ENCODE measurements at places on chromosomes 12 and 14.

DNA sequence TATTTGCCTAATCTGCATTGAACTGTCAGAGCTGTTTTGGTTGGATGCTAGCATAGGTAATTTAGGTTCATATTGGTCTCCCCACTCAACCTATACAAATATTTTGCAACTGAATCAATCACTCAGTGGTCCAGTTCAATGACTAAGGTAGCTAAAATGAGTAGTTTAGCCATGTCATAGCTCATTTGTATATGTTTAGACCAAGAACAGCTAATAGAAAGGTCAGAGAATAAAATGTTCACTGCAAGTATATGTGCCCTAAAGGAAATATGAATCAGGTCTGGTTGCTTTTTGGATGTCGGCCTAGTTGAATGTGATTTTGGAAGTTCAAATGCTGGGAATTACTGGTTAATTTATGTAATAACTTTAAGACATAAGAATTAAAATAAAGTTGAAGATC is 883.9 kb downstream of the LRFN5 start:
- no peak for DNase-seq

DNA sequence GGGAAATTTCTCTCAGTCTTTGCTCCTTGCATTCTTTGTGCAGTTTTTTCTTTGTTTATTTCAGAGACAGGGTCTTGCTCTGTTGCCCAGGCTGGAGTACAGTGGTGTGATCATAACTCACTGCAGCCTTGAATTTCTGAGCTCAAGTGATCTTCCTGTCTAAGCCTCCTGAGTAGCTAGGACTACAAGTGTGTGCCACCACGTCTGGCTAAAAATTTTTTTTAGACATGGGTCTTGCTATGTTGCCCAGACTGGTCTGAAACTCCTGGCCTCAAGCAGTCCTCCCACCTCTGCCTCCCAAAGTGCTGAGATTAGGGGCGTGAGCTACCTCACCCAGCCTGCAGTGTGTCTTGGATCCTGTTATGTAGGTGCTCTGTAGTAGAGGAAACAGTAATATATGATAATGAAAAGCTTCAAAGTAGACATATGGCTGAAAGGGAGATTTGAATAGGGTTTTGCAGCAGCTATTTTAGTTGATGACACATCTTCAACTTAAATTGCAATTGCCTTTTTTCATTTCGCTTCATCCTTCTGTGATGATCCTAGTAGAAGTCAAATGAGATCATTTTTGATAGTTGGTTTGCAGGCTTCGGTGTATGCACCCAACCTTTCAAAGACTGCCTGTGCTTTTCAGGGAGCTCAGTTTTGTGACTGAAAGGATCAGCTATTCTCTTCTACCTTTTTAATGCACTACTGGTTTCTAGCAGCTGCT is 75.4 kb downstream of the FUT8 start:
- no peak for DNase-seq

- DNase-seq: peak; percentile 87
These were observed at the start of gene MIPOL1 for GRCh38 chr14:37197421-37198272. Gene MIPOL1 (plus strand): TSS chr14:37197937. CDS start chr14:37247889, 49,952 bp downstream.

DNA sequence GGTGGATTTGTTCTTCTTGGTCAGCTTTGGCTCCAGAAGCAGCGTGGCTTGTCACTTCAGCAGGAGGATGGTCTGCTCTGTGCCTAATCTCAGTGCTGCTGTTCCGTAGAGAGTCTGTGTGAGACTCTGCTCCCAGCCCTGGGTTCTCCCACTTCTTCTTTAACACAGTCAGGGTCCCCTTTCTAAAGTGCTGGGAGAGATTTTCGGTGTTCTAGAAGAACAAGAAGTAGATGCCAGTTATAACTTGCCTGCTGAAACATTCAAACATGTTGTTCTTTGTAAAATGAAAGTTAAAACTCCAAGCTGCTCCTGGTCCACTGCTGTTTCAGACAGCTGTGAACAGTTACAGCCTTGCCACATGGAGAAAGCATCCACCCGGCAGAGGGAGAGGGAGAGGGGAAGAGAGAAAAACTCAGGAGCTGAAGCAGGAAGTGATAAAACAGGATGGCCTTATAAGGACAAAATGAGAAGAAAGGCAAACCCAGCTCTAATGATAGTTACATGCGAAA is 55.2 kb upstream of the CERS5 start:
- DNase-seq: no peak

- DNase-seq: no peak
These were observed 67.2 kb downstream of the NOS1 start for GRCh38 chr12:117294189-117294603.

DNA sequence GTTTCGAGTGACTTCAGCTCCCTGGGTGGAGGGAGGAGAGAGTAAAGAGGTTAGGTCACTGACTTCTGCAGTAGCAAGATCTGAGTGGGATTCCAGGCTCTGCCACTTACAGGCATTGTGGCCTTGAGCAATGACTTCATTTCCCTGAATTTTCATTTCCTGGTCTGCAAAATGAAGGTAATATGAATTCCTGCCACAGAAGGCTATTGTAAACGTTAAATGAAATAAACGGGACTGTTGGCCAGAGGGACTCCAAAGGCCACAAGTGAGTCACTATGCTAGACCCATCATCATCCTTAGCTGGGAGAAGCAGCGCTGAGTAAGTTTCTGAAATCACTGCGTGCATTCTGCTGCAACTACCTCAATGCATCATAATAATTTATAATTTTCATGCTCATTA is 807.8 kb downstream of the AACS start:
- DNase-seq: no peak

GRCh38 chr14:50354527-50354926 is 42.2 kb downstream of the CDKL1 start:
- no peak for DNase-seq

- no peak for DNase-seq
These were observed 15.0 kb upstream of the AMIGO2 start for GRCh38 chr12:47094804-47095203.

DNA sequence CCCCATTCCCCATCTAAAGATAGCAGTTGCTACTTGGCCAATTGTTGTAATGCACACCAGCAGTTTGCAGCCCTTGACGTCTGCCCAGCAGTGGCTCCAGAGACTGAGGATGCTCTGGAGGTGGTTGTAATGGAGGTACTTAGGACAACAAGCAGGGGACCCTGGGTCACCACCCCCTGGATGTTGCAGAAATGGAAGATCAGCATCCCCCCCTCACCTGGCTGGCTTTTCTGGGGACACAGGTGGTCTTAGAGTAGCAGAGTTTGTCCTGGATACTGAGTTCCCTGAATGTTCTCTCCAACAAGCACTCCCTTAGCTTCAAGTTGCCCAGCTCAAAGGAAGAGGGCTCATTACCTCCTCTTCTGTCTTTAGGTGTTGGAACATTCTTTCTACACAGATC is 250.5 kb downstream of the AACS start:
- DNase-seq: peak; percentile 22

DNA sequence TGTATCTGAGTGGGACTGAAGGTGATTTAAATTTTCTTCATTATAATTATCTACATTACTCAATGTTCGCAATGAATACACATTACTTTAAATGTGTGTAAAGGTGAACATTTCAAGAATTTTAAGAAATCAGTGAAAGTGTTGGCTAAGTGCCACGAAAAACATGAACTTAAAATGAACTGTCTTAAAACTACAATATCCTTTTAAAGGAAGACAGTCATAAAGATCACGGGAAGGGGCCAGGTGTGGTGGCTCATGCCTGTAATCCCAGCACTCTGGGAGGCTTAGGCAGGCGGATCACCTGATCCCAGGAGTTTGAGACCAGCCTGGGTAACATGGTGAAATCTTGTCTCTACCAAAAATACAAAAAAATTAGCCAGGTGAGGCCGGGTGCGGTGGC is 11.2 kb downstream of the MOK start:
- no peak for DNase-seq

- no peak for DNase-seq
These were observed 216.3 kb downstream of the C12orf42 start for GRCh38 chr12:103279444-103279843.

GRCh38 chr12:109768901-109769670 is 55.5 kb downstream of the FAM222A start:
- DNase-seq: peak; percentile 60

GRCh38 chr12:109137055-109137454 is 20.7 kb downstream of the ACACB start:
- DNase-seq: no peak

GRCh38 chr12:95551913-95552516 is 739 bp upstream of the USP44 start:
- no peak for DNase-seq

DNA sequence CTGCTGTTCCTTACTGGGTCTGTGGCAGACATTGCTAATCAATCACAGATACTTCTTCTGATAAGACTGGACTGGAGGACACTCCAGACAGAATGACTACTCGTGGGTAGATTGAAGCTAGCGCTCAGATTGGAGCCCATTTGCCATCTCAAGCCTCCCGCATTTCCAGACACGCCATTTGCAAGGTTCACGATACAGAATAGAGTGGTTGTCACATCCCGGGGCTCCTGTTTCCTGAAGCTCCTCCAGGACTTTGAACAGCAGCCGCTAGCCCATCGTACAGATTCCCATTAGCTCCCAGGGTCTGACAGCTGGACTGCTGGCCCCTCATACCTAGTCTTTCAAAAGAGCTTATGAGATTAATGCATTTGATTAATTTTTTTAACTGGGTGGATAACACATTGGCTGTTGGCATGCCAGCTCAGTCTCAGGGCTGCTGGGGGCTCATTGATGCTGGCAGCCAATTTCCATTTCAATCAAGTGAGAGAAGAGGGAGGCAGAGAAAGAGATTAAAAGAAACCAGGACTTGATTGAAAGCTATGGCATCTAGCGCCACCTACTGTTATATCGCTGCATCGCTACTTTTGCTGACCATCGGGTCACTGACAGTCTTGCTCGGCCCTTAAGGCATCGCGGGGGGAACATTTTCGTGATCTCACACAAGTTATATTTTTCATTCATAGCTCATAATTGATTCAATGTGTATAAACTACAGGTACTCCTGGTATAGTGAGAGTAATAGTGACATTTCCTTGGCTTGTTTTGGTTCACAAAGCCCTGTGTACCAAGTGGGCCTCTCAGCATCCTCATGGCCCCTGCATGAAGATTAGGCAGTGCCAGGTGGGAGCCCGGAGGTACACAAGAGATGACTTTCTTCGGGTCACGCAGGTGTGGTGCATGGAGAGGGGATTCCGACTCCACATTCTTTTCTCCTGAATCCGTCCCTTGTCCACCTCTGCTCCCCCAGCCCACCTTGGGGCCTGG is 78.6 kb downstream of the CCDC60 start:
- no peak for DNase-seq

DNA sequence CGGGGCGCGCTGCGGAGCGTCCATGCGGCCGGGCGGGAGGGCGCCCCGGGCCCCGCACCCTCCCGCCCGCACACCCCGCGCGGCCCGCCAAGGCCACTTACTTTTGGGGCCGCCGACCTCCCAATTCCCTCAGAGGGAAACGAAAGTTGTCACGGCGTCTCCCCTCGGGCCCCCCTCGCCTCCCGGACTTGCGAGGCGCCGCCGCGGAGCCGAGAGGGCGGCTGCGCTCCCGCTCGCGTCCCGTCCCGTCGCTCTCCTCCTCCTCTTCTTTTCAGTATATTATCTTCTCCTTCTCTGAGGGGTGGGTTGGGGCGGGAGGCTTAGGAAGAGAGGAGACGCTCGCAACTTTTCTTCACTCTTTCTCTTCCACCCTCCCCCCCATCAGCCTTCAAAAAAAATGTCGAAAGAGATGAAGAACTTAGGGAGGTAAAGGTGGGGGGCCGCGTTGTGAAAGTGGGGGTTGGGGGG is 613 bp downstream of the DUSP16 start:
- no peak for DNase-seq

GRCh38 chr12:121530600-121531355 is 50.0 kb downstream of the KDM2B start:
- DNase-seq: no peak

DNA sequence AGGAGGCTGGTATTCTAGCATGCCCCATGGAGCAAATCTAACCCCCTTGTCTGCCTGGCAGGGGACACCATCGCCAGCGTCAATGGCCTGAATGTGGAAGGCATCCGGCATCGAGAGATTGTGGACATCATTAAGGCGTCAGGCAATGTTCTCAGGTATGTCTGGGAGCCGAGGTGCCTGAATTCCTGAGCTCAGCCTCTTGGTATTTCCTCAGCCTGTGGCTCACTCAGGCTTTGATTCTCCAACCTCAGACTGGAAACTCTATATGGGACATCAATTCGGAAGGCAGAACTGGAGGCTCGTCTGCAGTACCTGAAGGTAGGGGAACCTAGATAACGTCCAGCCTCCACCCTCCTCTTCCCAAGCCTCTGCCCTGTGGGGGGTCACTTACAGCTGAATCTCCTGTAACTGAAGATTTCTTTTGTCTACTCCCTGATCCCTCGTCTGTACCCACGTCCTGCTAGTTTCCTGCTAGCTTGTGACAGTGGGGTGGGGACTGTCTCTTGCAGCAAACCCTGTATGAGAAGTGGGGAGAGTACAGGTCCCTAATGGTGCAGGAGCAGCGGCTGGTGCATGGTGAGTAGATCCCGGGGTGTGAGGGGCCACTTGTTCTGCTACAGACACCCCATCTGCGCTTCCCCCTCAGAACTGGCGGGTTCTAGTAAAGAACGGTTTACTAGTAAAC is 7.0 kb downstream of the TAMALIN start:
- no peak for DNase-seq

DNA sequence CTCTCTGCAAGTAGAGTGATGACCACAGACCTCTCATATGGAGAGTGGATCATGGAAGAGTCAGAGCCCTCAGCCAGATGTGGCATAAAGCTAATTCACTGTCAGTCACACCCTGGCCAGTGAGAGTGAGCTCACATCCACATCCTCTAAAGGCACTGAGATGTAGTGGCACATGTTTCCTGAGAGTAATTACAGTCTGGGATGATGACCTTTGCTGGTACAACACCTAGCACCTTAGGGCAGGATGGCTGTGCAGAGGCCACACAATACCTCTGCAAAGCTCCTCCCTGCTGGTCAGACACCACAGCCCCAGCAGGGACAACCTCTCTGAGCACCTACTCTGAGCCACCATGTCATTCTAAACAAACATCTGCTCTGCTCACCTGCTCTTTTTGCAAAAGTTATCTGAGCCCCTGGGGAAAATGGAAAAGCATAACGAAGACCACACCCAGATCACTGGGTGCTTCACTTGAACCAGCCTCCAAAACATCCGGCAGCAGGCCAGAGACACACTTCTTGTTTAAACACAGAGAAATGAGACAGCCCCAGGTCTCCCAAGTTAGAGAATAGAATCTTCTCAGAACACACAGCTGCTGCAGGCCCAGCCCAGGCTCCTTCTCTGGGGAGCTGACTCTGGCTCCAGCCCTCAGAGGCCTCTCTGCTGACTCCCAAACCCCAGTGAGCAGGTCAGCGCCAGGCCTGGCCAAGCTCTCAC is 30.3 kb downstream of the PITPNM2 start:
- no peak for DNase-seq

GRCh38 chr12:96073346-96074330 is 38.3 kb upstream of the LTA4H start:
- no peak for DNase-seq
